ENCODE measurements at places on chromosomes 6 and 20.

GRCh38 chr20:19019734-19020364 lies 192.6 kb upstream of the SLC24A3 start:
- DNase-seq, result no peak

DNA sequence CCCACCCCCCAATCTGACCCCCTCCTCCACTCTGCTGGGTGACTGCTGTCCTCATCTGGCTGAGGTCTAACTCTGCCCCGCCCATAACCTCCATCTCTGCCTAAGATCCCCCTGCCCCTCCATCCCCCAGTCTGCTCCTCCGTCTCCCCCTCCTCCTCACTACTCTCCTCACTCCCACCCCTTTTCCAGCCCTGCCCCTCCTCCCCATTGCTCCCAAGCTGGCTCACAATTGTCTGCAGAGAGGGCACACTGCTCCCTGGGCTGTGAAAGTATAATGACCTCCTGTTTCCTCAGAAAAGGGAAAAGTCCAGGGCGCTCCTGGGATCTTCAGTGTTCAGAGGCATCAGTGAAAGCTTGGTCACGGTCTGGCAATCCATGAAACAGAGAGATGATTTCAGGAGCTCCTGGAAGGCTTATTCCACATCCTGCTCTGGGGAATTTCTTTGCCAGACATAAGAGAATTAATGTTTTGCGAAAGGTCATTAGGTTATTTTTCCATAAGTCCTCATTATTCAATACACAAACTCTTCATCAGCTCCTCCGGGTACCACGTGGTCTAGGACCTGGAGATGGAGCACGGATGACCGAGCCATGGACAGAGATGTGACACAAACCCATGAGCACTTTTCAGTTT lies 21.5 kb downstream of the CST5 start:
- no peak for DNase-seq

GRCh38 chr6:782141-782540 lies 89.2 kb upstream of the EXOC2 start:
- DNase-seq, result no peak

GRCh38 chr6:113301651-113302050 lies 555.5 kb upstream of the MARCKS start:
- DNase-seq, result no peak

- no peak for DNase-seq
These were observed 128.9 kb upstream of the NAA20 start for GRCh38 chr20:19888269-19888671.

GRCh38 chr6:34248198-34248726 lies 544 bp downstream of the SMIM29 start:
- DNase-seq, result peak; percentile 58

DNA sequence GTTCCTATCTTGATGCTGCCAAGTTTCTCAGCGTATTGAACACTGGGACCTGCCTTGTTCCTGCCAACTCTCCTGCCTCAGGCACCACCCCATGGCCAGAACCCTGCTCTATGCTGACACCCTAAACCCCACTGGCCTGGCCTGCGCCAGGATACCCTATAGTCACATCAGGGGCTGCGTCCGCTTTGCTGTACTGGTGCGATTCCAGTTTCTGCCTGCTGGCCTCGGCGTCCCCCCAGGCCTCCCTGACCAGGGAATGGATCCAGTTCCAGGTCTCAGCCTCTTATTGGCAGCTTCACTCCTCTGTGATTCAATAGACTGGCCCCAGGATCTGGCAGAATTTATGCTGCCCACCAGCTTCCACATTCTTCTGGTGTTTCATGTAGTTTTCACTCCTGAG lies 55.0 kb downstream of the GPR6 start:
- no peak for DNase-seq

Measured in stimulated activated CD4-positive, alpha-beta T cell treated with anti-CD3 and anti-CD28 coated beads, Interleukin-2, amount 100 ng/mL, for 24 hours (primary cell).